COR-L47 (cell line): ENCODE measurements at places on chromosomes 11 and 22.

DNA sequence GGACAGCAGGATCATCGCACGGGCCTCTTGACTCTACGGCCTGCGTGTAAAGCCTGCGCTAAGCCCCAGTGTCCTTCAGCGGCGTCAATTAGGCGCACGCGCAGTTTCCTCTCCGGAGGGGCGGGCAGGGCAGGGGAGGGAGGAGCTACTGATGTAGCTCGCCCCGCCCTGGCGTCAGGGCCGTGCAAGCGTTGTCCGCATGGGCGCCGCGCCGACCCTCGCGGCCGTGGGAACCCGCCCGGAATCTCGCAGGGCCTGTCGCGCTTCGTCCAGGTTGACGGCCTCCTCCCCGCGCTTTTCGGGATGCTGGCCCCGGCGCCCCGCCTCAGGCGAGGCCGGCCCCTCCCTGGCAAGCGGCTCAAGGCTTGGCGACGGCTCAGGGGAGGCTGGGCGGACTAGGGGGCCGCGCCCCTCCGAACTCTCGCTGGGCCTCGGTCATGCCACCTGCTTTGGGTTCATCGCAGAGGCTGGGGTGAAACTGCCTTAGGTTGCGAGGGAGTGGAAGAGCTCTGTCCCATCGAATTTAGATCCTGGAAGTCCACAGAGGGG is 61.1 kb downstream of the ST3GAL4 start:
- peak; percentile 58 for DNase-seq

DNA sequence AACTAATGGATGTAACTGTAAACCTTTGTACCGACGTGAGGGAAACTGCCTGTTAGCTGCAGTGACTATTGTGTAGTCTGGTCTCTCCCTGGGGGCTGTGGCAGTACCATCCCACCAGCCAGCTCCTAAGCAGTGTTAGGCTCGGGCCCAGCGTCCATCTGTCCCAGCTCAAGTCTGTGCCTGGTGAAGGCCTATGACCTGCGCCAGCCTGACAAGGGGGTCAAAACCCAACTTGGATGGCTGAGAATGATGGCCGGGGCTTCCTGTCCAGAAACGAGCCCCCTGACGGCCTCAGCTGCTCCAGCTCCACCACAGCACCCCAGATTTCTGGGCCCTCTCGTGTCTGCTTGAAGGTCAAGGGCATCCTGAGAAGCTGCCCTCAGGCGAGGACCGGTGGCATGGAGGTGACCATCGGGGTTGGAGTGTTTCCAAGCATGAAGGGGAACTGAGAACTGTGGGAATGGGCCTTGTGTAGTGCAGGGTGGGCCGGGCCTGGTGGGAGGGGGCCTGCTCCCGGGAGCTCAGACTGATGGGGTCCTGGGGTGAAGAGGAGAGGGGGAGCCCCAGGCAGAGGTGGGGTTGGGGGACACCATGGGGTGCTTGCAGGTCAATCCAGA is 14.3 kb upstream of the SPI1 start:
- DNase-seq = no peak

- no peak for DNase-seq
These were observed 1339.8 kb downstream of the LRRC4C start for GRCh38 chr11:40119661-40120060.

DNA sequence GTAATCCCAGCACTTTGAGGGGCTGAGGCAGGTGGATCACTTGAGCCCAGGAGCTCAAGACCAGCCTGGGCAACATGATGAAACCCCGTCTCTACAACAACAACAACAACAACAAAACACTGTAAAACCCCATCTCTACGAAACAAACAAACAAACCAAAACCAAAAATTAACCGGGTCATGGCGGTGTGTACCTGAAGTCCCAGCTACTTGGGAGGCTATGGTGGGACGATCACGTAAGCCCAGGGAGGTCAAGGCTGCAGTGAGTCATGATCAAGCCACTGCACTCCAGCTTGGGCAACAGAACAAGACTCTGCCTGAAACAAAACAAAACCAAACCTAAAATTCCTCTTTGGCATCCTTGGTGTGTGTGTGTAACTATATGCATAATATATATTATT is 7.0 kb upstream of the POLA2 start:
- DNase-seq = no peak

DNA sequence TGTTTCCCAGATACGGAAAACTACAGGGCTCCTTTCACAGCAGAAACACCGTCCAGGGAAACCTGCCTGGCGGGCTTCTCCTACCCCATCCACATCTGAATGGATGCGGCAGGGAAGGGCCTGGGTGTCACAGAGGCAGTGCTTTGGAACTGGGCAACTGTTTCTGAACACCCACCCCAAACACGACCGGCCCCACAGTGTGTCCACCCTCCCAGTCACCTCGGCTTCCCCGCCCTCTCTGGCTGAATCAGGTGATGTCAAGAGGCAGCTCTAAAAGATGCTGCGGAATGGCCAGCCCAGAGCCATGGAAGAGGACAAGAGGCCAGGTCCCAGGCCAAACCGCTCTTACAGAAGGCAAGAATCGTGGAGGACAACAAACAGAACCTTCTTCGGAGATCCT is 22.0 kb downstream of the IFT27 start:
- no peak for DNase-seq

DNA sequence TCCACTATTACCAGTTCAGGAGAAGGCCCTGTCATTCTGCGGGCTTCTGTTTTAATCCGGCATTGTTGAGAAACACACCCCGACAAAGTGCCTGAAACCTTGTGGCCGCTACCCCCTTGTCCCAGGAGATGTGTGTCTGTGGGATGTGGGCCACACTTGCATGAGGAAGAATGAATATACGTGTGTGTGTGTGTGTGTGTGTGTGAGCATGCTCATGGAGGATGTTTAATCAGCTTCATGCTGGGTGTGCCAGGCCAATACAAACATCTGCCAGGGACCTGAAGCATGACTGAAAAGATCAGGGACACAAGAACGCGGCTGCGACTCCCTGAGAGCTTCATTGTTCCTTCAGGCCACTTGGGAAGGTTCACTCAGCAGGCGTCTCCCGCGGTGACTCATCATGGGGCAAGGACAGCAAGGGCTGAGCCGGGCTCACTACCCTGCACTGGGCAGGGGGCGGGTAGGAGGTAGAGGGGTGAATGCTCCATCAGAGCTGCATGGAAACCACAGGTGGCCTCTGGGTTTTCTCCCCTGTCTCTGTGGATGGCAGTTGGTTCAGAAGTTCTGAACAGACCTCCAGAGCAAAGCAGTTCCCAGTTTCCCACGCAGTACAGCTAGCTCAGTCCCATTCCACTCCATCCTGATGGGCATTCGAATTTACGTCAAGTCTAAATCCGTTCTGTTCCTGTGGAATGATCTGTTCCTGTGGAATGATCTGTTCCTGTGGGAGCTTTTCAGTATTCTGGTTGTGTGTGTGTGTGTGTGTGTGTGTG is 7.0 kb upstream of the MALAT1 start:
- DNase-seq = peak; percentile 98

DNA sequence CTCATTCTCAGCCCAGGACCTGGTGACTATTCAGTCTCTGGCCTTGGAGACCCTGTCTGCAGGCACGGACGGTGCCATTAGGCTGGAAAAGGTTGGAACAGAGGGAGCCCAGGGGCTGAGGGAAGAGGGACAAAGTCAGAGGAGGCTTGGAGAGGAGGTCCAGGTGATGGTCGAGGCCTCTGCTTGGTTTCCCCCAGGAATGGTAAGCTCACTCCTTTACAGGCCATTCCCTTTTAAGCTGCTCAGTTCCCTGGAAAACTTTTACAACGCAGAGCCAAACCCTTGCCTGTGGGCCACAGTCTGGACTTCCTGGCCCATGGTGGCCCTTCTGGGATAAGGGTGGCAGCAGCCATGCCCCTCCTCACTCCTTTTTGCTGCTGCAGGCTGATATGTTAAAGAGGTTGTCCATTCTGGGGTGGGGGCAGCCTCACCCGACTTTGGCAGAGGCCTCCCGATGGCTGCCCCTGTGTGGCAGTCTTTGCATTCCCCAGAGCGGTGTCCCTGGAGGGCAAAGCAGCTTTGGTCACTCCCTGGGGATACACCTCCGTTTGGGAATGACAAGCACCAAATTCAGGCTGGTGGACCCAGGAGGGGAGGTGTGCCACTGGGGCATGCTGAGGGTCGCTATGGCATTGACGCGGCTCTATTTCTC is 34.0 kb upstream of the RFPL3 start:
- no peak for DNase-seq

DNA sequence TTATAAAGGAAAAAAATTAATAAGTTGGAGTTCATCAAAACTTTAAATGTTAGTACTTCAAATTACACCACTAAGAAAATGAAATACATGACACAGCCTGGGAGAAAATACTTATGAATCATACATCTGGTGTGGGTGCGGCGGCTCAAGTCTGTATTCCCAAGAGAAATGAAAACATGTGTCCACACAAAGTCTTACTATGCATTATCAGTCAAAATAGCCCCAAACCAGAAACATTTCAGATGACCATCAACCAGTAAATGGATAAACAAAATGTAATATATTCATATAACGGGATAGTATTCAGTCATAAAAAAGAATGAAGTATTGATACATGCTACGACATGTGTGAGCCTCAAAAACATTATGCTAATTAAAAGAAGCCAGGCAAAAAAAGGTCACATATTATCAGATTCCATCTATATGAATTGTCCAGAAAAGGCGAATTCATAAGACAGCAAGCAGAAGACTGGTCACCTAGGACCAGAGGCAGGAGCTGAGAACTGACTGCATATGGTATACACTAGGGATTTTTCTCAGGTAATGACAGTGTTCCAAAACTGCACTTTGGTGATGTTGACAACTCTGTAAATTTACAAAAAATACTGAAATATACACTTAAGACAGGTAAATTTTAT is 5.3 kb upstream of the AKIP1 start:
- DNase-seq = no peak

DNA sequence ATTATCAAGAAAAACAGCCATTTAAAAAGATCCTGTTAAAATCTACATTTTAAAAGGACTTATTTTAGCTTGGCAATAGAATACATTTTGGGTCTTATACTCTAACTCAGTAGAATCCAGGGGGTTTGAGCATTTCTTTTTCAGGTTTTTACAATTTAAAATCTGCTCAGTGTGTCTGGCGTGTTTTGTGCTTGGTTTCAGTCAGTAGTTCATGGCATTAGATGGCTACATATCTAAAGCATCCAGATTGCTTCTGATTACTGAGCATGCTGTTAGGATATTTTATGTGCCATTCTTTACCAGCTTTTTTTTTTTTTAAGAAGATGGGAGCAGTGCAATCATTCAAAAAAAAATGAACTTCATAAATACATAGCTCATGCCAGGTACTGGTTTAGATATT is 566.1 kb upstream of the LARGE1 start:
- DNase-seq = no peak

GRCh38 chr11:73114110-73114834 is 27.8 kb downstream of the FCHSD2 start:
- no peak for DNase-seq

DNA sequence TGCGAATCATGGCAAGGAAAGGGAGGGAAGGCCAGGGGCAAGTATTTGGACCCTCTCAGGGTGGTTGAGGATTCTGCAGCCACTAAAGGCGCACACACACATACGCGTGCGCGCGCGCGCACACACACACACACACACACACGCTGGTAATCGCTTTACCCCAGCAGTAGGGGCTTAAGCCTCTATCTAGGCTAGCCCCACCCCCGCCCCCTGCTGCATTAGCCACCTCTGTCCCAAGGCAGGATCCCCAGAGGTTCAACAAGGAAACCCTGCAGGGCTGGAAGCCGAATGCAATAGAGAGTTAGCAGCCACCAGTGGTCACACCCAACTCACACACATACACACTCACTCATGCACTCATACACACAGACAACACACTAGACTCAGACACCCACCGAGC is 28.6 kb upstream of the ELFN2 start:
- no peak for DNase-seq

DNA sequence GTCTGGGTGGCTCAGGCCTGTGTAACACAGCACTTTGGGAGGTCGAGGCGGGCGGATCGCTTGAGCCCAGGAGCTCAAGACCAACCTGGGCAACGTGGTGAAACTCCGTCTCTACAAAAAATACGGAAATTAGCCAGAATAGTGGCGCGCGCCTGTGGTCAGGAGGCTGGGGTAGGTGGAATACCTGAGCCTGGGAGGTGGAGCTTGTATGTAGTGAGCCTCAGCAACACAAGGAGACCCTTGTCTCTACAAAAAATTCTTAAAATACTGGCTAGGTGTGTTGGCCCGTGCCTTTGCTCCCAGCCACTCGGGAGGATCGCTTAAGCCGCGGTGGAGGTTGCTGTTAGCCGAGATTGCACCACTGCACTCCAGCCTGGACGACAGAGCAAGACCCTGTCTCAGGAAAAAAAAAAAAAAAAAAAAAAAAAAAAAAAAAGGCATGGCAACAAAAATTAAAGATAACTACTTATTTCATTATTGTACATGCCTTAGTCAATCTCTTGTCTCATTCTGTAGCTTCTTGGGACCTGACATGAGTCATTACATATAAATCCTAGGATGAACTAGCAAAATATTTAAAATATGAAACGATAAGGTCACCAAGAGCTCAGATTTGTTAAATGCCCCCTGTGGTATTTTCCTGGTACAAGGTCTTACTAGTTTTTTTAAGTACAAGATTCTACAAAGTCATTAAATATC is 1.1 kb downstream of the TAF1D start:
- DNase-seq = peak; percentile 24

- DNase-seq = no peak
These were observed 14.4 kb downstream of the OAF start for GRCh38 chr11:120224972-120225909.

DNA sequence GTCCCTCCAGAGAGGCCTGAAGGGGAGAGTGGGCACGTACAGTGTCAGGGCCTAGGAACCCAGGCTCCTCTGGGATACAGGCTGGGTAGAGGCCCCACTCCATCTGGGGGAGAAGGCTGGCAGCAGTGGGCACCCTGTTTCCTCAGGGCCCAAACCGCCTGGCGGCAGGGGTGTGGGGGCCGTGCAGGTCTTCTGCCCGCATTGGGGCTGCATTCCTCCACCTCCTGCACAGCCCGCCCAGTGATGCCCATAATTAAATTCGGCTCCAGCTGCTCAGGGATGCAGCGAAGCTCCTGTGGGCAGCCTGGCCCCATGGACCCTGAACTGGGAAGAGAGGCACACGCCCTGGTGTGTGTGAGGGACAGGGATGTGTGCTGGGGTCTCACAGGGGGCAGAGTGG is 35.4 kb downstream of the KCNQ1OT1 start:
- no peak for DNase-seq

GRCh38 chr11:57530215-57530595 is 349 bp downstream of the TIMM10 start:
- DNase-seq = no peak

DNA sequence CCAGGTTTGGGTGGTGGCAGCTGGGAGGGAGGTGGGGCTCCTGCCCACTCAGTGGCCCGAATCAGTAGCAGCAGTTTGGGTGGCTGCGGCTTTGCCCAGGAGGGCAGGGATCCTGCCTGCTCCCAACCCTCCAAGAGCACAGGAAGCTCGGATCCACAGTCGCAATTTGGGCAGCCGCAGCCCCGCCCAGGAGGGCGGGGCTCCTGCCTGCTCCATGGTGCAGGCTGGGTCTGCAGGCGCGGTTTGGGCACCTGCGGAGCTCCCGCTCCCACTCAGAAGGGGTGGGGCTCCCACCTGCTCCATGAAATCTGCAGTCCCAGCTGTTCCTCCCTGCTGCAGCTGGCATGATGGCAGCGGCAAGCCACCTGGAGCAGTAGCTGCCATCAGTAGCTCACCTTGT is 38.1 kb upstream of the CALCB start:
- no peak for DNase-seq
